Activated naive CD4-positive, alpha-beta T cell treated with anti-CD3 and anti-CD28 coated beads for 36 hours (primary cell): ENCODE measurements at places on chromosomes 4 and X.
A peak's percentile ranks its signal among the peaks of the same experiment; 100 is the strongest.

DNA sequence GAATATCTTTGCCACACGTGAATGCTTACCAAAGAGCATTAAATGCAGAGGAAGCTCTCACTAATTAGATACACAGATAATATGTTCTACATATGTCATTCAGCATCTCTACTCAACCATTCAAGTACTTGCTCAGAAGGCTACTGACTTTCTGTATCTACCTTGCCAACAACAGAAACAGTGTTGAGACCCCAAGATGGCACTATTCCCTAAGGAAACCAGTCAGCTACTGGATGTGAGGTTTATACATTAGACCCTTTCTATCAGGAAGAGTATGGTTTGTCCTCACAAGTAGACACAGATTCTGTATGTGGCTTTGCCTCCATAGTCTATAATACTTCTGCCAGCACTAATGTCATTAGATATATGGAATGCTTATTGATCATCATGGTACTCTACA, 443.9 kb upstream of the INTU start:
- DNase-seq = no peak

DNA sequence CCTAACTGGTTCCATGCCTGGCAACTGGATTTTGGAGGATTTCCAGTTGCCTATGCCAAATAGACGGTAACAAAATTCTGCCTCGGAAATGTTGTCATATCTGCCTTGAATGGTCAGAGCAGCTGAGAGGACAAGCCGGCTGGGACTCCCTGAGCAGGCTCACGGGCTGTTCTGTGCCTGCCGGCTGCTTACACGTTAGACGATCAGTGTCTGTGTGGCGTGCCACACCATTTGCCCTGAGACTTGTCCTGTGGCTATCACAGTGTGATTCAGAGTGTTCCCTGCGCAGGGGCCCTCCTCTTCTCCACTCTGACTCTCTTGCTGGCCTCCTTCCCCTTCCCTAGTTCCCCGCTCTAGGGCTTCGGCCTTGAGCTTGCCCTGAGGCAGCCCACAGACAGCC, 42.4 kb downstream of the RAI2 start:
- no peak for DNase-seq

DNA sequence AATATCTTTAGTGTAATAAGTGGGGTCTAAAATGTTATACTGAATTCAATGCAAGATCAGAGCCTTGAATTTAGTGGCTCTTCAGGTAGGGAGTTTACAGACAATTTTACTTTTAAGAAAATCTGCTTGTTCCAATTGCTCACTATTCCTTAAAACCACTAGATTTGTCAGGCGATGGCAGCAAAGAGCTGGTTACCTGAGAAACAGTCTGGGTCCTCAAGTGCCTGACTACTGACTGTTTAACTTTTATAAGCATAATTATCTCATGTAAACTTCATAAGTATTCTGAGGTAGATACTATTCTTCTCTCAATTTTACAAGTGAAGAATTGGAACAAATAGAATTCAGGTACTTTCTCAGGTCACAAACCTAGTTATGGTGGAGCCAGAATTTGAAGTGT, 84.3 kb downstream of the RRAGB start:
- no peak for DNase-seq

DNA sequence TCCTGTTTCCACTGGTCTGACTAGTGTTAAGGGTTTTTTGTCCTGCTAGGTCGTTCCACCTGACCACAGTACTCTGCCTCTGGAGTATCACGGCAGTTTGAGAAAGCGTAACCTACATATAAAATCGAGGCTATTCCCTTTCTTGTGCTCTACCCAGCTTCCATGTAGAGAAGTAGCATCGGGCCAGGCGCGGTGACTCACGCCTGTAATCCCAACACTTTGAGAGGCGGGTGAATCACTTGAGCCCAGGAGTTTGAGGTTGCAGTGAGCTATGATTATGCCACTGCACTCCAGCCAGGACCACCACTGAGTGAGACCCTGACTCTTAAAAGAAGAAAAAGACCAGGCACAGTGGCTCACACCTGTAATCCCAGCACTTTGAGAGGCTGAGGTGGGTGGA, 7.5 kb downstream of the PPEF1 start:
- no peak for DNase-seq

DNA sequence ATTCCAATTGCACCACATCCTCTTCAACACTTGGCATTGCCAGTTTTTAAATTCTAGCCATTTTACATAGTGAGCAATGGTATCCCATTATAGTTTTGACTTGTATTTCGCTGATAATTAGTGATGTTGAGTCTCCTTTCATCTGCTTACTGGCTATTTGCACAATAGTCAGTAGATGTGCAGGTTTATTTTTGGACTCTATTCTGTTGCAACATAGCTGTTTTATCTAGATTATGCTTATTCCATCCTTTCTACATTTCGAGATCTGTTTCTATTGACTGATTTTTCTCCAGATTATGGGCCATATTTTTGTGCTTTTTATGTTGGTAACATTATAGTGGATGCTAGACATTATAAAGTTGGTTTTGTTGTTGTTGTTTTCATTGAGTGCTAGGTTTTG, 106.1 kb downstream of the WWC2 start:
- no peak for DNase-seq

DNA sequence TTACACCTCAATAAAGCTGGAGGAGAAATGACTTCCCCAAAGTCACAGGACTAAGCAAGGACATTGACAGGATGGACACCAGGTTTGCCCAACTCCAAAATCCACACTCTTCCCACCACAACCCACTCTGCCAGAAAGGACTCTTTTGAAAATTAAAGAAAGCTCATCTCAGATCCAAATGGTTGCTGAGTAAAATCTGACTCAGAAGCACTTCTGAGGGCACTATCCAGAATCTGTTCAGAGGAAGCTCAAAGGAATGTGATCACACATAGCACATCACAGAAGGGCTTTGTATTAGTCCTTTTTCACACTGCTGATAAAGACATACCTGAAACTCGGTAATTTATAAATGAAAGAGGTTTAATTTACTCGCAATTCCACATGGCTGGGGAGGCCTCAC, 155.5 kb downstream of the RAB28 start:
- DNase-seq = no peak

GRCh38 chr4:52867163-52867562, 5.0 kb downstream of the RASL11B start:
- no peak for DNase-seq

GRCh38 chr4:151665022-151665784, 95.6 kb downstream of the GATB start:
- DNase-seq = no peak

GRCh38 chrX:132292793-132293192, 73.5 kb upstream of the RAP2C start:
- DNase-seq = peak; percentile 33

GRCh38 chr4:143407888-143408287, 71.2 kb downstream of the GAB1 start:
- DNase-seq = no peak

GRCh38 chr4:5024673-5025072, 5.4 kb upstream of the CYTL1 start:
- no peak for DNase-seq

DNA sequence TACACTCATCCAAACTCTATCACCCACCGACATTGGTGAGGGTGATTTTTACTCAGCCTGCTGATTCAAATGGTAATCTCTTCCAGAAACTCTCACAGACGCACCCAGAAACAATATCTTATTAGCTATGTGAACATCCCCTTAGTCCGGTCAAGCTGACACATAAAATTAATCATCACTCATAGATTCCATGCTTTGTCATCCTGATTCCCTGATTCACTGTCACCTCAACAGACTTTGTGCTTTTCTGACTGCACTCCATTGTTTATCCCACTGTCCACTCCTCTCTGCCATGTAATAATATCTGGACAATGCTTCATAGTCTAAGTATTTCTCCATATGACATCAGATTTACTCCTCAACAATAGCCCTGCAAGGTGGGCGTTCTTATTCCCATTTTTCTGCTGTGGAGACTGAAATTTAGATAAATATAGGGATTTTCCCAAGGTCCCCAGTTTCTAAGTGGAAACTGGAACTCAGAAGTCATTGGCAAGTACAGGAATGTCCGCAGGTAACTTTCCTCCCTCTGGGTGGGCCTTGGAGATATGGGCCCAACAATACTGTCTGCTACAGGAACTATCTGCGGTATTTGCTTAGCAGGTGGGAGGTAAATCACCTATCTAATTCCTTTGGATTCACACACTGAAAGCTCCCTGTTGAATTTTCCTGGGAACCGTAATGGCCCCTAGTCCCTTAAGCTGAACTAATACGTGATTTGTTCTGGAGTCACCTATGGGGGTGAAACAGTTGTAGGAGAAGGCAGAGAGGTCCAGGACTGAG, 228.6 kb upstream of the BCOR start:
- no peak for DNase-seq

DNA sequence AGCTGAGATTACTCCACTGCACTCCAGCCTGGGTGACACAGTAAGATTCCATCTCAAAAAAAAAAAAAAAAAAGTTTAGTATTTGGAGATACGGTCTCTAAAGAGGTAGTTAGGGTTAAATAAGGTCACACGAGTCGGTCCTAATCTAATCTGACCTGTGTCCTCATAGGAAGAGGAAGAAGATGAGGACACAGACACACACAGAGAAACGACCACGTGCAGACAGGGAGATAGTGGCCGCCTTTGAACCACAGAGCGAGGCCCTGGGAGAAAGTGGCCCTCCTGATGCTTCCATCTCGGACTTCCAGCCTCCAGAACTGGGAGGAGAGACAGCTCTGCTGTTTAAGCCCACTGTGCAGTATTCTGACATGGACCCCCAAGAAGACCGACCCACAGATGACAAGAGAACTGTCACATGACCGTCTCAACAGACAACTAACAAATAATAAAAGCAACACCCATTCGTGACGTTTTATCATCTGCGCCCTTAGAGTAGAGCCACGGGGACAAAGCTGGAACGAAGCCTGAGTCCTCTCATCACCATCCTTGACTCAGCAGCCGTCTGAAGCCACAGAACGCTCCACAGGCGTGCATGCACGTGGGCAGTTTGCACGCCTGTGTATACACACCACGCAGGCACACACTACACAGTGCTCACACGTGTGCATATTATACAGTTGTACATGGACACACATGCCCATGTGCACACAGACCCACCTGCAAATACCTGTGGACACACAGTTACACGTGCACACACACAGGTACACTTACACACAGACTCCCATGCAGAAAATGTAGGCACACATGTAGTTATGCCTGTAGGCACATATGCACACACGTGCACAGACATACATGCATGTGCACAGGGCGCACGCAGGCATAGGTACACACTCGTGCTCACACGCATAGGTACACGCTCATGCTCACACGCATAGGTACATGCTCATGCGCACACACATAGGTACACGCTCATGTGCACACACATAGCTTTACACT, 51.7 kb downstream of the FAM53A start:
- no peak for DNase-seq

DNA sequence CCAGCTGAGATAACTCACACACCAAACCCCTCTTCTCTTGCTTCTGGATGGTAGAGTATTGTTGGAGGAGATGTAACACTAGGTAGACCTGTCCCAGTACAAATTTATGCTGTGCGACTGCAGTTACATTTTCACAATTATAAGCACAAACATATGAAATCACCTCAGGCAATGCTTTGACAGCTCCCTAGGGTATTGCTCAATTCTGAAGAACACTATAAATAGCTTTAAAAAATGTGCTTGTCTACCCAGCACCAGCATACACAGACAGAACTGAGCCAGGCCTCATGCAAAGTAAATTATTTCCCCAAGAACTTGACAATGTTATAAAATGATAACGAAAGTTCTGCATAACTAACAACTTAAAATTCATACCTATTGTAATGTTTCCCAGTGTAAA, 1999.1 kb upstream of the ADGRL3 start:
- no peak for DNase-seq

DNA sequence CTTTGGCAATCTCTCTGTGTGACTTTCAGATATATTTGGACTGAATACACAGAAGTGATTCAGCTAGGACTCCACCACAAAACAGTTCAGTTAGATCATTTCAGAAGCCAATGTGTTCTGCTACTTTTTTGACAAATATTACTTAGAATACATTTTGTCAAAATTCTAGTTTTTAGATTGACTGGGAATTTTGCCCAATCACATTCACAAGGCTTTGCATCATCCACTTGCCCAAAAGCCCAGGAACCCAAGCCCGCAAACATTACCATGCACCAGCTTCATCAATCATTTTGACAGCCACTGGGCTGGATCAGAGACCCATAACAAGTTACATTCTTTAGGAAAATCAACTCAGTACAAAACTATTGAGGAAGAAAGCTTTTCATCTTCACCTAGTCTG, 256.6 kb upstream of the NDST3 start:
- DNase-seq = no peak

DNA sequence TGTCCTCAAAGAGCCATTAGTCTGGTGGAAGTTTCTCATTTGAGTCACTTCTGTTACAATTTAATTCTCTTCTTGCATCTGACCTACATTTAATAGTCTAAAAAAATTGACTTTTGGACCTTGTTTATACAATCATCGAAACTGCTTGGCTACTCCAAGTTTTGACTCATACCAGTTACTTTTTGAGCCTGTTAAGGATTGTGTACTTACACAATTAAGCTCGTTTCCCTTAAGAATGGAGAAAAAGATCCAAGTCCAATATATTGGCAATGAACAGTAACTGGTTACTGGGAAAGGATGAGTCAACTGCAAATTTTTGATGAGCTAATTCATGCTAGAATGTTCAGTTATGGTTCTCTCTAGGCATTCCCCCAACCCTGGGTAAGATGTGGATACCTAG, 58.2 kb downstream of the DCX start:
- no peak for DNase-seq

DNA sequence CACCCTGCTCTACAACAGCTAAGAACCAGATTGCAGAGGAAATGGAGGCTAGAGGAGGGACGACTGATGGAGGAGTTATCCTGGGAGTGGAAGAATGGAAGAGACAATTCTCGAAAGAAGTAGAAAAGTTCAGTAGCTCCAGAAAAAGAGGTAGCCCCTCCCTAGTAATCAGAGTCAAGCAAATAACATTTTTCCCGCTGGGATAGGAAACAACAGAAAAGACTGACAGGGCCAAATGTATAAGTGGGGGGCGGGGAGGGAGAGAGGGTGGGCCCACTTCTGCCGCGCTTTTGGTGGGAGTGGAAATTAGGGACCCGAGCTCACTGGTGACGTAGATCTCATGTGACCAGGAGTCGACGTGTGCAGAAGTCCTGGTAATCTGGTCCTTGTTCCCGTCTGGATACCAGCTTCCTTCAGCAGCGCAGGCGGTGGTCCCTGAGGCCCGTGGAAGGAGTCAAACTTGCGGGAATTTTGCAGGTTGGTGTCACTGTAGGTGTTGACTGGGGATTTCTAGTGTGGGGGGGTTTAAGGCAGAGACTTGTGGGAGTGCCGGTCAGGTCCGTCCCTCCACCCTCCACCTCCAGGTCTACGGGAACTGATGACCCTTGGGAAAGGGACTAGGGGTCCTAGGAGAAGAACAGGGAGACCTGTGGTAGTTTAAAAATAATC, at the start of gene TCEAL9:
Gene TCEAL9 (plus strand): TSS at position 377 of the 669 bp plus-strand sequence. CDS start 1,179 bp downstream, outside the sequence.
- no peak for DNase-seq

DNA sequence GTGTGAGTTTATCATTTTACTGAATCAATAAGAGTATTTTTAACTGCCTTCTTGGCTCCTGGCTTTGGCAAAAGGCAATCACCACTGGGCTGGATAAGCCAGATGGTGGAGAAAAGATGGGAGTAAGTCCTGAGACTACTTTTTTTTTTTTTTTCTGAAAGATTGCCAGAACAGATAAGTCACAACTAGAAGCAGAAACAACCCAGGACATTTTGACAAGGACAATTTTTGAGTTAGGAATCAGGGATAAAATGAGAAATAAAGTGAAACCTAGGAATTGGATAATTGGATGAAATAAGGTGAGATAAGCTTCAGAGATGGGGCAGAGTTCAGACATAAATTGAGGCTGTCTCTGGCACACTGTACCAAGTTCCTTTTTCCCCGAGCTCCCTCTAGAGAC, 471.0 kb downstream of the KLHL13 start:
- no peak for DNase-seq

- no peak for DNase-seq
Measured at GRCh38 chr4:27094783-27095182, 234.1 kb downstream of the STIM2 start.
